ENCODE measurements at places on chromosomes 6 and 20.
A peak's percentile ranks its signal among the peaks of the same experiment; 100 is the strongest.

GRCh38 chr6:14635934-14636591 is 518.5 kb downstream of the CD83 start:
- DNase-seq: no peak

DNA sequence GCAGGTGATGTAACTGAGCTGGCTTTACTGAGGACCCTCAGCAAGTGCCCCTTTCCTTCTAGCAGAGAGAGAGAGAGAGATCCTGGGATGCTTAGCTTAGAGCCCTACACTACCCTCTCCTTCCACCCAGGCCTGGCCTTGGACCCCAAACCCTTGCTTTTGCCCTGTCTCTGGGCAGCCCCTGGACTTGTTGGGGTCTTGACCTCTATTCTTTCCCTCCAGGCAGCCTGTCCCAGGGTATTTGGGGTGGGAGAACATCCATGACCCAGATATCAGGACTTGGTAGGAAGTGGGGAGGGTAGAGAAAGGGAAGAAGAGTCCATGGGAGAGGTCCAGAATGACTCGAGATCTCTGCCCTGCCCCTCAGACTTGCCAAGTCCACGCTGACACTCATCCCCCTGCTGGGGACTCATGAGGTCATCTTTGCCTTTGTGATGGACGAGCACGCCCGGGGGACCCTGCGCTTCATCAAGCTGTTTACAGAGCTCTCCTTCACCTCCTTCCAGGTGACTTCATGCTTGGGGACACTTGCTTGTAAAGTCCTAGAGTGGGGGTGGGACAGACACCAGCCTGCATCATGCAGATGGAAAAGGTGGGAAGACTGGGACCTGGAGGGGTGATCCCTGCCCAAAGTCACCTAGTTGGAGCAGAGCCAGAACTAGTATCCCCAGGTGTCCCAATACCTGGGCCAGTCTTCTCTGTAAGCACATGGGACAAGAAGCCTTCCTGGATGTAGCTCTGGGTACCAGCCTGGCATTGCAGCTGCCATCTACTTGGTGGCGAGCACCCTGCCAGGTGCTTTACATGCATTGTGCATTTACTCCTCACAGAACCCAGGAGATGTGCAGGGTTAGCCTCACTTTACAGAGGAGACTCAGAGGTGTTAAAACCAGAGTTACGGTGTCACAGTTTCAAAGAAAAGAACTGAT is 30.9 kb downstream of the GLP1R start:
- DNase-seq: no peak

DNA sequence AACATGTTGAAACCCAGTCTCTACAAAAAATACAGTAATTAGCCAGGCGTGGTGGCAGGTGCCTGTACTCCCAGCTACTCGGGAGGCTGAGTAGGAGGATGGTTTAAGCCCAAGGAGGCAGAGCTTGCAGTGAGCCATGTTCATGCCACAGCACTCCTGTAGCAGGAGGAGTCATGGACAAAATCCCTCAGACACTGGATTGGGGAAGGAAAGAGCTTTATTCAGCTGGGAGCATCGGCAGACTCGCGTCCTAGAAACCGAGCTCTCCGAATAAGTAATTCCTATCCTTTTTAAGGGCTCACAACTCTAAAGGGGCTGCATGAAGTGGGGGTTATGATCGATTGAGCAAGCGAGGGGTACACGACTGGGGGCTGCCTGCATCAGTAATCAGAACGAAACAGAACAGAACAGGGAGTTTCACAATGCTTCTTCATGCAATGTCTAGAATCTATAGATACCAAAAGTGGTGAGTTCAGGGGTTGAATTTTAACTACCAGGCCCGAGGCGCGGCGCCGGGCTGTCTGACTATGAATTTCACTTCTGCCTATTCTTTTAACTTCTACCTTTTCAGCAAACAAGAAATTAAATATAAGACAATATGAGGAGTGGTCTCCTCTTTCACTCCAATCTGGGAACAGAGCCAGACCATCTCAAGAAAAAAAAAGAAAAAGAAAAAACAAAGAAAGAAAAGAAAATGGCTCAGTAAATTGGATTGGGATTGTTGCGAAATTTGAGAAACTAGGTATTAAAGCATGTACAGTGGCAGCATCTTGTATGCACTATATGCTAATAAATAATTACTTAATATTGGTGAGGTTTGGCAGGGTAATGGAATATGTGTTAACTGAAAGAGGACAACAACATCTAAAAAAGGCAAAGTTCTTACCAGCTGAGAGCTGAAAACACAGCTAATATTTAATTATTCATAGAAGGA is 23.6 kb downstream of the HMGN4 start:
- no peak for DNase-seq

- DNase-seq: no peak
These were observed 20.0 kb downstream of the CDK19 start for GRCh38 chr6:110795271-110795670.

DNA sequence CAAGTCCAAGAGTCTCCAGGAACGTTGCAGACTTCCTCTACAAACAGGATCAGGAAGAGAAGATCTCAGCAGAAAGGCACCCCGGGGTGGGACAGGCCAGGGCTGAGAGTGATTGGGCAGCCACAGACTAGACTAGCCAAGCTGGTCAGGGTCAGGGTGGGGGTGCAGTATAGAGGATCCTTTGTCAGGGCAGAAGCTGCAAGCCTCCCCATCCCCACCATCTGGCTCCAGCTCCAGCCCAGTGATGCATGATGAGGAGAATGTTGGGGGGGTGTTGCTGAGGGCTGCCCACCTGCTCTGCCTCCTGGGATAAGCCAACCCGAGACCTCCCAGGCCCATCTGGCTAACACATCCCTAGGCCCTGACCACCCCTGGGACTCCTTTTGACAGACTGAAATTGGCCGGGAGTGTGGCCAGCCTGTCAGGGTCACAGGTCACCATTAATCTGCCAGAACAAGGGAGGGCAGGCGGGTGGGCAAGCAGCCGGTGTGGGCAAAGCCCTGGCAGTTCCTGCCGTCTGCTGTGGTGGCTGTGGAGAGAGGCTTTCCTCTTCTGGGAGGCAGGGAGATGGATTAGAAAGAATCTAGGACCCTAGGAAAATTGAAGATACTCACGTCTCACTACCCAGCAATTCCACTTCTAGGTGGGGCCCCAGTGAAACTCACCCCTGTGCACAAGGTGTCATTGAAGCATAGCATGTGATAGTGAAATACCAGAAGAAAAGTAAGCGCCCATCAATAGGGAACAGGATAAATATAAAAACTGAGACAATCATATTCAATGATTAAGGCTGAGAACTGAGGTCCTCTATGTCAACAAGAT is 22.1 kb upstream of the SNTA1 start:
- DNase-seq: no peak

- DNase-seq: no peak
These were observed 67.2 kb downstream of the PLCG1 start for GRCh38 chr20:41204304-41205265.

GRCh38 chr6:106501960-106502371 is 127.3 kb downstream of the RTN4IP1 start:
- no peak for DNase-seq

DNA sequence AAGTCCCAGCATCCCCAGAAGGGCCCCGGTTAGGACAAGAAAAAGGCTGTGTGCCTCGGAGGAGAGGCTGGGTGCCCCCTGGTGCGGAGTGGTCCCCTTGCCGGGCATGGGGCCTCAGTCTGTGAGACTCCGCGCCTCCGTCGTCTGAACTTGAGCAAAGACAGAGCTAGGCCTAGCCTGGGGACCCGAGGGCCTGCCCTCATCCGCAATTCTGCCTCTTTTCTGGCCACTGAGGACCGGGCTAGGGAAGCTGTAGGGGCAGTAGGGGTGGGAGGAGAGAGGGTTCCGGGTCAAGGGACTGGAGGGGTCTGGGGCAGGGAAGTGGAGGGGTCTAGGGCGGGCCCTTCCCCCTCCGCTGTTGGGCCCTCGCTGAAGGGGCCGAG is 550 bp upstream of the HSPA12B start:
- DNase-seq: no peak

DNA sequence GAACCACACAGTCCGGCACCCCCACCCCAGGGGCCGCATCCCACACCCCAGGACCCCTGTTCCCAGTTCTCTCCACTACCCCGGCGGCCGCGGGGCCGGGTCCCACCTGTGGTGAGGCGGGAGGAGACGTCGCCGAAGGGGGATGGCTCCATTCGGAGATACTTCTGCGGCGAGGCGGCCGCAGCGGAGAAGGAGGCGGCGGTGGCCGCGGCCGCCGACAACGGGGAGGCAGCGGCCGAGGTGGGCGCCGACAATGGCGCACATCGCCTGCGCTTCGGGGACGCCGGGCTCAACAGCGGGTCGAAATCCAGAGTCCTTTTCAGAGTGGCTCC is 723 bp downstream of the AKIRIN2 start:
- no peak for DNase-seq

- peak; percentile 77 for DNase-seq
These were observed 1.0 kb downstream of the PXDC1 start for GRCh38 chr6:3750317-3751076.

- no peak for DNase-seq
These were observed 11.0 kb upstream of the CFAP206 start for GRCh38 chr6:87396595-87397392.

- DNase-seq: peak; percentile 56
These were observed 146.3 kb upstream of the B3GAT2 start for GRCh38 chr6:71103130-71103529.

- no peak for DNase-seq
These were observed 8.2 kb downstream of the NCOA7 start for GRCh38 chr6:125798734-125799508.

DNA sequence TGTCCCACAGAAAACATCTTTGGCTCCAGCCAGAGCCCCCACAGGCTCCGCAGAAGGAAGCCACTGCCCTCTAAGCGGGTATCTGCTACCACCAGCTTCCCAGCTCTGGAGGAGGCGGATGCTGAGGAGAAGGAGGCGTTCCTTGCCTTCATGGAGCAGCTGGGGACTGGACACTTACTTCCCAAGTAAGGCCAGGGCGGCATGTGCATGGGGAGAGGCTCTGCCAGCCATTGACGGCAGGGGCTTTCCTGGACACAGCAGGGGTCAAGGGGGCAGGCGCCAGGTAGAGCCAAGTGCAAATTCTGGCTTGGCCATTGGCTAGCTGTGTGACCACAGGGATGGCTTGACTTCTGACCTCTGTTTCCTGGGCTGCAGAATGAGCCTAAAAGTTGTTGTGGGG is 17.8 kb downstream of the RAB44 start:
- DNase-seq: no peak

- peak; percentile 88 for DNase-seq
These were observed at the start of the genes KCTD20 and PXT1 for GRCh38 chr6:36442671-36443470. Gene KCTD20 (plus strand): TSS chr6:36443000. CDS start chr6:36470098, 27,098 bp downstream. Gene PXT1 (minus strand): TSS chr6:36442854. CDS start chr6:36426082, 16,772 bp downstream.

- DNase-seq: no peak
These were observed 43.4 kb downstream of the KCNQ2 start for GRCh38 chr20:63428906-63429575.

DNA sequence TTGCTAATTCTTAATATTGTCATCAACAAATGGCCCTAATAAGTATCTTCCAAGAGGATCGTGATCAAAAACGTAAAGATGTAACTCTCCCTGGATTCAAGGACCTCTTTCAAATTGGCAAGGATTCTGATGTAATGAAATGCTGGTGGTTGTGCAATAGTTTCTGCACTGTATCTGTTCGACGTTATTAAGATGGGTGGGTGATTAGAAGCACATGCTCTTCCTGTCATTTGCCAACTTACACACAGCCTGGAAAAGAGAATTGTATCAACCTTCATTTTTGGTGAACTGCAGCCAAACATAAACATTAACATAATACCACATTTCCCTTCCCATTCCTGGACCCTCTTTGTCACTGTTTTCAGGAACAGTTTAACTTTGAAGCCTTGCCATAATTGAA is 9.8 kb downstream of the FOXQ1 start:
- peak; percentile 40 for DNase-seq

DNA sequence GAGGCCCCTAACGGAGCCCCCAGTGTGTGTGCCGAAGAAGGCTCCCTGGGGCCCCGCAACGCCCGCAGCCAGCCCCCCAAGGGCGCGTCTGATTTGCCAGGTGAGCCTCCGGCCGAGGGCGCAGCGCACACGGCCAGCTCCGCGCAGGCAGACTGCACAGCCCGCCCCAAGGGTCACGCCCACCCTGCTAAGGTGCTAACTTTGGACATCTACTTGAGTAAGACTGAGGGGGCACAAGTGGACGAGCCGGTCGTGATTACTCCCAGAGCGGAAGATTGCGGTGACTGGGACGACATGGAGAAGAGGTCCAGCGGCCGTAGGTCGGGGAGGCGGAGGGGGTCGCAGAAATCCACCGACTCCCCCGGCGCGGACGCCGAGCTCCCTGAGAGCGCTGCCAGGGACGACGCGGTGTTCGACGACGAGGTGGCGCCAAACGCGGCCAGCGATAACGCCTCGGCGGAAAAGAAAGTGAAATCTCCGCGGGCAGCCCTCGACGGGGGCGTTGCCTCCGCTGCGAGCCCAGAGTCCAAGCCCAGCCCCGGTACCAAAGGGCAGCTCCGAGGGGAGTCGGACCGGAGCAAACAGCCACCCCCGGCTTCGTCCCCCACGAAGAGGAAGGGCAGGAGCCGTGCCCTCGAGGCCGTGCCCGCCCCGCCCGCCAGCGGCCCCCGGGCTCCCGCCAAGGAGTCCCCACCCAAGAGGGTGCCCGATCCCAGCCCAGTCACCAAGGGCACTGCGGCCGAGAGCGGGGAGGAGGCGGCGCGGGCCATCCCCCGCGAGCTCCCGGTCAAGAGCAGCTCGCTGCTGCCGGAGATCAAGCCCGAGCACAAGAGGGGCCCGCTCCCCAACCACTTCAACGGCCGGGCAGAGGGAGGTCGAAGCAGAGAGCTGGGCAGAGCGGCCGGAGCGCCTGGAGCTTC is 117.0 kb downstream of the RTN4IP1 start:
- peak; percentile 78 for DNase-seq

DNA sequence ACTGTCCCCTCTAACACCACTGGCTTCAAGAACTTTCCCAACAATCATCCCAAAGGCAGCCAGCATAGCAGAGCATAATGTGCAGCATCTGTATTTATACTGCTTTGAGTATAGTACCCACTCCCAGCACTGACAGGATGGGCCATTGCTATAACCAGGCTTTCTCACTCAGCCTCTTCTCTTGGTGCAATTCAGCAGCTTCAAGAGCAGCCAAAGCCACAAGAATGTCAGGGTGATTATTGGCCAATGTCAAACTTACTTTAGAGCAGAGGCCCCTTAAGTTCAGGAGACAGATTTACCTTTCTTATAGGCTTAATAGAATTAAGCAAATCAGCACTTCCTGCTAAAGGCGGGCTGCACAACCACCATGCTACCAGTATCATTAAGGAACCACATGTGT is 232.4 kb upstream of the RSPO3 start:
- DNase-seq: peak; percentile 43

GRCh38 chr6:3797231-3798054 is 45.9 kb upstream of the PXDC1 start:
- DNase-seq: peak; percentile 42

- DNase-seq: peak; percentile 53
These were observed at the start of gene CDH22 for GRCh38 chr20:46308258-46309157. Gene CDH22 (minus strand): TSS chr20:46308498. CDS start chr20:46251294, 57,204 bp downstream.
